ENCODE measurements at places on chromosomes 12 and 14.

GRCh38 chr12:48128800-48129199, 9.6 kb downstream of the PFKM start:
- no peak for DNase-seq

DNA sequence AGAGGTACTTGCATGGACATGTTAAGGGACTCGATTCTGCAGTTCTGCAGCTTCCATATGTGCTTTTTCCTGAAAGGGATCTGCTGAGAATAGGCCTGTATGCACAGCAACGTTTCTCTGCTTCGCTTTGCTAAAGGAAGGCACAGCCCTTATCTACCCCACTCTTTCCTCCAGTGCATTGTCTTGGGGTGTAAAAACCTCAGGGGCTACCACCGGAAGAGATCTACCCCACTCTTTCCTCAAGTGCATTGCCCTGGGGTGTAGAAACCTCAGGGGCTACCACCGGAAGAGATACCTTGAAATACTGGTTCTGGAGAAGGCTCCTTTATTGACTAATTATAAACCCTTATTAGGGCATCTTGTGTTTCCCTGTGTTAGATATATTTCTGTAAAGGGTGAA, 52.9 kb downstream of the SEL1L start:
- no peak for DNase-seq

GRCh38 chr12:27869567-27869966, 89.5 kb upstream of the MANSC4 start:
- no peak for DNase-seq

GRCh38 chr12:66367015-66367667, 64.8 kb downstream of the HELB start:
- no peak for DNase-seq

DNA sequence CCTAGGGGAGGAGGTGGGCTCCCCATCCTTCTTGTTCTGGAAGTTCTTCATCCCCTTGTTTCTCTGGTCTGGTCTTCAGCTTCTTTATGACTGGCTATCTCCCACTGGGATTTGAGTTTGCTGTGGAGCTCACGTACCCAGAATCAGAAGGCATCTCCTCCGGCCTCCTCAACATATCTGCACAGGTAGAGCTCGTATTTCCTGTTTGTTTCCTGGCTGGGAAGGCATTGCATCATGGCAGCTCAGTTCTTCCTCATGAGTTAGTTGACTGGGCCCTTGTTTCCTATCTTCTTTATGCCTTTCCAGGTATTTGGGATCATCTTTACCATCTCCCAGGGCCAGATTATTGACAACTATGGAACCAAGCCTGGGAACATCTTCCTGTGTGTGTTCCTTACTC, 19.8 kb downstream of the ERG28 start:
- DNase-seq: no peak

- DNase-seq: no peak
These were observed 80.9 kb downstream of the CRADD start for GRCh38 chr12:93757792-93758694.

DNA sequence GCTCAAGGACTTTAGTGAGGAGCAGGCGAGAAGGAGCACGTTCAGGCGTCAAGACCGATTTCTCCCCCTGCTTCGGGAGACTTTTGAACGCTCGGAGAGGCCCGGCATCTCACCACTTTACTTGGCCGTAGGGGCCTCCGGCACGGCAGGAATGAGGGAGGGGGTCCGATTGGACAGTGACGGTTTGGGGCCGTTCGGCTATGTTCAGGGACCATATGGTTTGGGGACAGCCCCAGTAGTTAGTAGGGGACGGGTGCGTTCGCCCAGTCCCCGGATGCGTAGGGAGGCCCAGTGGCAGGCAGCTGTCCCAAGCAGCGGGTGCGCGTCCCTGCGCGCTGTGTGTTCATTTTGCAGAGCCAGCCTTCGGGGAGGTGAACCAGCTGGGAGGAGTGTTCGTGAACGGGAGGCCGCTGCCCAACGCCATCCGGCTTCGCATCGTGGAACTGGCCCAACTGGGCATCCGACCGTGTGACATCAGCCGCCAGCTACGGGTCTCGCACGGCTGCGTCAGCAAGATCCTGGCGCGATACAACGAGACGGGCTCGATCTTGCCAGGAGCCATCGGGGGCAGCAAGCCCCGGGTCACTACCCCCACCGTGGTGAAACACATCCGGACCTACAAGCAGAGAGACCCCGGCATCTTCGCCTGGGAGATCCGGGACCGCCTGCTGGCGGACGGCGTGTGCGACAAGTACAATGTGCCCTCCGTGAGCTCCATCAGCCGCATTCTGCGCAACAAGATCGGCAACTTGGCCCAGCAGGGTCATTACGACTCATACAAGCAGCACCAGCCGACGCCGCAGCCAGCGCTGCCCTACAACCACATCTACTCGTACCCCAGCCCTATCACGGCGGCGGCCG, 1.1 kb downstream of the PAX9 start:
- DNase-seq: no peak

- DNase-seq: no peak
These were observed 815.7 kb downstream of the NRXN3 start for GRCh38 chr14:78985668-78986381.

DNA sequence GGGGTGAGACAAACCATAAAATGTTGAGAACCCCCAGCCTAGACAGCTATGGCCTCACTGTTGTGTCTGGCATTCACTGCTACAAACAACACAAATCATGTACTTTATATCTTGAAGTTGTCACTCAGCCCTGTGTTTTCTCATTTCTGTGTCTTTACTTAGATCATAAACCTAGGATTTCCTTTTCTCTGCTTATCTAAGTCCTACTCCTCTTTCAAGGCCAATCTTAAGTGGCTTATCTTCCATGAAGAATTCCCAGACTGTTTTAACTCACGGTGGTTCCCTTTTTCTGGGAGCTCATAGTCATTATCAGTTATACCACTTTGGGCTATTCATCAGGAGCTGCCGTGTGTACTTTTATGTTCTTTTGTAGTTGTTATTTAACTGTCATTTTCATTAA, 42.1 kb downstream of the FLRT2 start:
- no peak for DNase-seq

GRCh38 chr12:28089338-28089737, 100.9 kb upstream of the CCDC91 start:
- DNase-seq: no peak

- DNase-seq: no peak
These were observed 64.4 kb downstream of the TMX1 start for GRCh38 chr14:51304438-51304837.

DNA sequence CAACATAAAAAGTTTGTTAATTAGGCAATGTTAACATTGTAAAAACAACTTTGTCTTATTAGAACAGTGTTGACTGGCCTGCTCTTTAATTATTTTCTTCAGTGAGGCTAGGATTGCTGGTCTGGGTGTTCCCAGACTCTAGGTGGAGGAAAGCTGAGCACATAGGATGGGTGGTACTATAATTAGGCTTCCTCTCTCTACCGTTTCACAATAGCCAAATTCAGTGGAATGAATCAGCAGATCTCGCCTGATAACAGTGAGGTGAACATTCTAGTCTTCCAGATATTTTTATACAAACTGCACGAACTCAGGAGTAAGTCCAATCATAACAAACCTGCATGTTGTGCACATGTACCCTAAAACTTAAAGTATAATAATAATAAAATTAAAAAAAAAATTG, 11.9 kb downstream of the PTGDR start:
- no peak for DNase-seq

GRCh38 chr14:39268393-39268792, 34.7 kb downstream of the MIA2 start:
- no peak for DNase-seq

DNA sequence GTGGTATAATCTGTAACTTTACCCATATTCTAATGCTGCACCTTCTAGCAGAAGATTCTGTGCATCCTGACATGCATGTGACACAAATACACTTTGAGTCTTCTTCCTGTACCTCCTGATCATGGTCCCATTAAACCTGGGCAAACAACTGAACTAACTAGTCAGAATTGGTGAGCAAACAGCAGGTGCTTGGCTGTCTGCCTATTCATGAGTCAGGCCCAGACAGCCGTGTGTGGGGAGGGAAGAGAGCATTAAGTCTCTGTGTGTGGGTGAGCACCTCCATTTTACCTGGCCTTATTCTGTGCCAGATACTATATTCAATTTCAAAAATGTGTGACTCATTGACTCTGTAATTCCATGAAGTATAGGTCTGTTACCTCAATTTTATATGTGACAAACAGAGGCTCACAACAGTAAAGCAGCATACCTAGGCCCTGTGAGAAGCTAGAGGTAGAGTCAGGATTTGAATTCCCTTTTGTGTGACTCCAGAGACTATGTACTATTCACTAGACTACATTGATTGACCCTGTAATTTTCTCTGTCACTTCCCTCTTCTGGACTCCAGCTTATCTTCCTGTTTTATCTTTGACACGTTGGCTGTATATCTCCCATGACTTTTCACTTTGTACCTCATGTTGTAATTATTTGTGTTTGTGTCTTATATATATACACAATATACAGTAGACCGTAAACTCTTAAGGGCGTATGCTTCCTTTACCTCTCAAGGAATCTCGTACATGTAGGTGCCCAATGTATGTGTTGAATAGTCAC, 32.2 kb downstream of the SUSD6 start:
- DNase-seq: no peak

DNA sequence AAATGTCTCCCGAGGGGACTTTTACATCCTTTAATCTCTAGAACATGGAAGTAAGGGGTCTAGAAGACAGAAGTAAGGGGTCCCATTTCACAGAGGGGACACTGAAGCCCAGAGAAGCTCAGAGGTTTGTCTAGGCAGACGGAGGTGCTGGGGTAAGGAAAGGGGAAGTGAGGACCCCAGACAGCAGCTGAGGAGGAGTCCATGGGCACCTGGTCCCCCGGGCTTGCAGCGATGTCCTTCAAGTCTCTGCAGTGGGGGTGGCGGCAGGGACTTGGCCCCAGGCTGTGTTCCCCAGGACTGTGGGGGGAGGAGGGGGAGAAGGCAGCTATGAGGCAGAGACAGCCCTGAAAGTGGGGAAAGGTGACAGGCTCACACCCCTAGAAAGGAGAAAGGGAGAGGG, 30.7 kb downstream of the DTX1 start:
- peak; percentile 24 for DNase-seq

GRCh38 chr14:97198813-97199212, 401.6 kb downstream of the VRK1 start:
- DNase-seq: no peak

DNA sequence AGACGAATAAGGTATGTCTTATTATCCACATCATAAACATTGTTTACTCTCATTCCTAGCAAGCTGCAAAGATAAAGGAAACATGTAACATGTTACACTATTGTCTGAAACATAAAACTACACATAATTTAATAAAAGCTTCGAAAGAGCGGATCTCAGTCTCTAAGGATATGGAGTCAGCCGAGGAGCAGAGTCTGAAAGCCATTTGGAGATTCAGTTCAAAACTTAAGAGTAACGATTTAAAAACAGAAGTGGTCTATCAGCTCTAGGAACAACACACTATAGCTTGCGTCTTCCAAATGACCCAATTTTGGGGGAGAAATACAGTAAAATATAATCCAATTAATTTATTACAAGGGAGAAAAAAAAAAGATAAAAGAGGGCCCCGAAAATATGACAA, 775 bp downstream of the NEMF start:
- no peak for DNase-seq

GRCh38 chr12:112350593-112351592, 31.3 kb downstream of the HECTD4 start:
- no peak for DNase-seq

DNA sequence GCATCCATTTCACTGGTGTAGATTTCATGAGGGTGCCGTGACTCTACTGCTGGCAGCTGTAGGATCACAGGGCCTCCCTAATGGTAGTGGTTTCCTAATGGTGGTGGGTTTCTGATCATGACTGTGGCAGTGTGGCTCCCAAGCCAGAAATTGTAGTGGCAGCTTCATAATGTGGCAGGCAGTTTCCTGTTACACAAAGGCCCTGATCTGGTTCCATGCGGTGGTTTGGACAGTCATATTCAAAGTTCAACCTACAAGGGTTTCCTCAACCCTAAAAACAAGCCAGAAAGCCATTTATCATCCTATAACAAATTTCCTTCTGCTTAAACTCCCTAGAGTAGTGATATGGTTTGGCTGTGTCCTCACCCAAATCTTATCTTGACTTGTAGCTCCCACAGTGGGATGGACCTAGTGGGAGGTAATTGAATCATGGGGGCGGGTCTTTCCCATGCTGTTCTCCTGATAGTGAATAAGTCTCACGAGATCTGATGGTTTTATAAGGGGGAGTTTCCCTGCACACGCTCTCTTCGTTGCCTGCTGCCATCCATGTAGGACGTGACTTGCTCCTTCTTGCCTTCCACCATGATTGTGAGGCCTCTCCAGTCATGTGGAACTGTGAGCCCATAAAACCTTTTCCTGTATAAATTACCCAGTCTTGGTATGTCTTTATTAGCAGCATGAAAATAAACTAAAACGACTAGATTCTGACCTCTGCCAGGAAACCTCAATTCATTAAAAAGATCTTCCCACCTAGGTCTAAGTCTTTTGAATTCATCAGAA, 257.1 kb downstream of the EFCAB11 start:
- DNase-seq: no peak

DNA sequence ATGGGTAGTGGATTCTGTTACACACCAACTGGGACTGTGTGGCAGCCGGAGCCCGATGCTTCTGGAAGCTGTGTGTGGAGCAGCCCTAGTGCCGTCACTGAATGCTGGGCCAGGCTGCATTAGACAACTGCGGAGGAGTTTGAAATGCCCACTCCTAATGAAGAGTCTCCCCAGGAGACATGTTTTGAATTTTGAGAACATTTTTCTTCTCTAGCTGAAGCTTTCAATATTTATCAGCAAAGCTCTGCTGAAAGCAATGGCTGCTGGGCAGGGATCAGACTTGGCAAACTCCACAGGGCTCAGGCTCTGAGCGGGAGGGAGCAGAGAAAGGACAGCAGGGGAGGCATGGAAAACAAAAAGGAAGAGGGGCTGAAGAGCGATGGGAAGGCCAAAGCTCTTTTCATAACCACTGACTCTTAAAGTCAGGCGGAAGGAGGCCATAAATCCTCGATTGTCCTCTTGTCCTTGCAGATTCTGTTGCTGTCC, 189.1 kb downstream of the MON2 start:
- DNase-seq: no peak

- no peak for DNase-seq
These were observed 124.8 kb downstream of the GLT1D1 start for GRCh38 chr12:128978067-128978466.

DNA sequence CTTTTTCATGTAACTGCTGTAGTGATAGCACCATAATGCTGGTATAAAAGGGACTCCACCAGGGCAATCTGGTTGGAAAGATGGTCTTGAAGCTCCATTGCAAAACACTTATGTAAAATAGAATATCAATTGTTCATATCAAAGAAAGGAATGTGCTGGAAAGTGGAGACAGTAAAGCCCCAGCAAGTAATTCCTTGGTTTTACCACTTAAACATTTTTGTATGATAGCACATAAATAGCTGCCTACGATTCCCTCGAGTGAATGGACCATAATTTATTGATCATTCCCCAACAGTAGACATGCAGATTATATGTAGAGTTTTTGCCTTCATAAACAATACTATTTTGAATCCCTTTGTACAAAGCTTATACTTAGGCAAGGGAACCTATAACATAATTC, 275.4 kb downstream of the PAWR start:
- DNase-seq: no peak
